ENCODE measurements at places on chromosomes 3 and 15.

DNA sequence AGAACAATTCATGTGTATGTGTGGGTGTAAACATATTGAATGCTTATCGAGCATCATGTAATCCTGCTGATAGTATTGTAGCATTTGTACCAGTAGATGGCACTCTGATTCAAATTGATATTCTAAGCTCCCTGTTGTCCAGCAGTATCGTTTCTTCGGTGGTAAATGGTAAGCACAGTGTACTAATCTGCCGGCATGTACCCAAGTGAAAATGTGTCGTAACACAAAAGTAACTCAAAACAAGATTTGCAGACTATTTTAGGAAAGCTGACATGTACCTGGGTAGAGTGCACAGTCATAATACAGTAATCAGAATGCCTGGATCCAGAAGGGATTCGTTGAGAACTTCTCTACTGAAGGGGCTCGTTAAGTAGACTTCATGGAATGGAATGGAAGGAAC is 31.7 kb upstream of the MNS1 start:
- peak; percentile 46 for DNase-seq

DNA sequence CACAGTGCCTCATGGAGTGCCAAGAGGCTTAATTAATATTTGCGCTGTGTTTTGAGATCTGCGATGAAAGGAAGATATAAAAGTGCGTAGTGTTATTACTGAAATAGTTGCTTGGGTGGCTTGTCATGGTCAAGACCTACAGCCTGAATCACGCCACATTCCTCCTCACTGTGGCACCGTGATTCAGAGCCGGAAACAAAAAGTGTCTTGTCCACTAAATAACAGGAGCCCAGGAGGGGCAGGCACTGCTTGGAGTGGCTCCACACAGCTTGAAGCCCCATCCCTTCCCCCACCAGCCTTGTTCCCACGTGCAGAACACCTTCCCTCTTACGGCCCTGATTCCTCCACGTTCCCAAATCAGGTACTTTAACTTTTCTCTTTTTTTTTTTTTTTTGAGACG is 1.2 kb upstream of the LRRC15 start:
- no peak for DNase-seq

GRCh38 chr3:72520690-72521308 is 327.4 kb downstream of the SHQ1 start:
- no peak for DNase-seq

DNA sequence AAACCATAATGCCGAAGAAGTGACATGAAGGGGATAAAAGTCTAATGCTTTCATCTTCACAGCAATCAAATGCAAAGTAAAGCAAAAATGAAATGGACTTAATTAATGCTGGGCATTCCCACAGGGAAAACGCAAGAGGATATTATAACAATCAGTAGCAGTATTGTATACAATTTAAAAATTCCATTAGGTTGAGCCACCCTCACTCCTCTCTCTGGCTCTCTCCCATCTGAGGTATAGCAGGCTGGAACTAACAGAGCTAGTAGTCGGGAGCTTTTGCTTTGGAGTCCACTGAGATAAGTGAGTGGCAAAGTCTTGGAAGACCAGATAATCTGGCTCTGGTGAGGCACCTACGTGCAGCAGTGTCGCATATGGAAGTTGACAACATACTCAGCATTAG is 33.9 kb downstream of the DET1 start:
- no peak for DNase-seq

DNA sequence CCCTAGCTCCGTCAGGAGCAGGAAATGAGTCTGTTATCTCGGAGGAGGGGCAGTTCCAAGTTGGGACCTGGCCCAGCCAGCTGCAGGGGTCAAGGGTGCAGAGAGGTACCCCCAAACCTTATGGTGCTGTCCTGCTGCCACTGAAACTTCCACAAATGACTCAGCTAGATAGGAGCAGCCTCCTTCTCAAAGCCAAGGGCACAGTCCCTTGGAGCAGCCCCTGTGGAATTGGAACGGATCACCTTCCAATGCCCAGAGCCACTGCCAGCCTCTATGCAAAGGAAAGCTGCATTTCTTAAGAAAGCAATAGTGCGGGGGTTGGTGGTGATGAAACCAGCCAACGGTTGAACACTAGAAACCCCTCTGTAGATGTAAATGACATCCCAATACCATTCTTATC is 19.6 kb upstream of the LRRK1 start:
- no peak for DNase-seq
